ENCODE measurements at places on chromosomes 1 and 21. TPM values are rescaled to one million over a fixed set of nuclear protein-coding genes. Genes with fewer than 3 reads are reported as not detected.

The AK5 gene
- total RNA-seq = 7.4 TPM

The AXDND1 gene
- not detected for total RNA-seq

The TRIM62 gene
- total RNA-seq = 1.5 TPM

The C1orf226 gene
- 0.85 TPM for total RNA-seq

The KRTAP10-4 gene
- total RNA-seq = not detected
